ENCODE measurements at places on chromosomes 1 and 21. TPM values are rescaled to one million over a fixed set of nuclear protein-coding genes. Genes with fewer than 3 reads are reported as not detected.
A peak's percentile ranks its signal among the peaks of the same experiment; 100 is the strongest.

GRCh38 chr1:113279776-113280391, 110.4 kb upstream of the MAGI3 start:
- DNase-seq, result peak; percentile 6

DNA sequence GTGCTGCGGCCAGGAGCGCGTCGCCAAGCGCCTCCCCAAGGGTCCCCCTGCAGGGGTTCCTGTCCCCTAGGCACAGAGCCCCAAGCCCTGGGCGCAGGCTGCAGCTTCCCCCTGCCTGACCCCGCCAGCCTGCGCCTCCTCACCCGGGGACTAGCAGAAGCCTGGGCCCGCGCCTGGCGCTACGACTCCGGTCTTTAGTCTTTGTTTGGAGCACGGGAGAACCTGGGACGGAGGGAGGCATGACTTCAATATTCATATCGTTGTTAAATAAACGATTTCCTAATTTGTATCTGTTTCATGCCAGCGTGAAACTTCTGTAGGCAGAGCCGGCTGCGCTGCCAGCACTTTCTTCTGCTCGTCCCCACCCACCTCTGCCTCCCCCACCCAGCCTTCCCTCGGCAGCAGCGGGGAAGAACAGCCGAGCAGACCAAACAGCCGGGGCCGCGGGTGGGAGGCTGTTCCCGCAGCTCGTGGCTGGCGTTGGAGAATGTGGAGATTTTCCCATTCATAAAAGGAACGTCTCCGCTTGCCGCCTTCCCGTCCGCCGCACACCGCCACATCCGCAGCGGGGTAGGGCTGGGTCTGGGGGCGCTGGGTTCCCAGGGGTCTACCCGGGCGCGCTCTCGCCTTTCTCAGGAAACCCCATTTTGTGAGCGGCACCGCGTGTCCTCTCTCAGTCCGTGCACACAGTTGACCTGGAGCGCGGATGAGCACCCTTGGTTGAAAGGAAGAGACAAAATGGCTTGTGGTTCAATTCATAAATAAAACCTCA, 777 bp upstream of the TRIM67 start:
- DNase-seq, result no peak

DNA sequence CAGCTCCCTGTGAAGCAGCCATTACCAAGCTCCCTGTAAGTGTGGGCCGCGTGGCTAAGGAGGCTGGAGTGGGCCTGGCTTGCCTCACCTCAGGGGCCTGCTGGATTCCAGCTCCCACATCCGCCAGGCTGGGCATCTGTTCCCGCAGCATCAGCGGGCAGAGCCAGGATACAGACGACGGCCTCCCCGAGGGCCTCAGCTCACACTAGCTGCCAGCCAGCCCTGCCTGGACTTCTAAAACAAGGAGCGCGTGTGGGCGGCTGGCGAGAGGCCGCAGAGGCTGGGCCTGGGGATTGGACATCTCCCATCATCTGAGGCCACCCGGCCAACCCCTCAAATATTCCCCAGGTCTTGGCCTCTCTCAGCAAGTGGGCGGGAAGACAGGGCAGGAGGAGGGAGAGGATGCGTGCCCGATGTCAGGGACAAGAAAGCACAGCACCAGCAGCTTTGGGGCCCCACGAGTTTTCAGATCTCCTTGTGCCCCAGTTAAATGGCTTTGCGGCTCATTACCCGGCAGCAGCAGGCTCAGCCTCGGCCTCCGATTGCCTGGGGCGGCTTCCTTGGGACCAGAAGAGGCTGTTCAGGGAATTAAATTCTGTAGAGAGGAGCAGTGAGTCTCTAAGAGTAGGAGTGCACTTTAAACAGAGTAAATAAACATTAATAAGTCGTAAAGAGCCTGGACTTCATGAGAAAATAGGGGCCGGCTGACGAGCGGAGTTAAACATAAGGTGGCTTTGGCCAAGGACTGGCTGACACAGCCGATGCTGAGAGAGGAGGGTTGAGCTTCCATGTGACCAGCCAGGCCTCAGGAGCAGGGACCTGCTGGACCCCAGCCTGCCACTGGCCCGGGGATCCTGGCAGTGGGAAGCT, 208.9 kb upstream of the C1orf174 start:
- DNase-seq, result no peak

DNA sequence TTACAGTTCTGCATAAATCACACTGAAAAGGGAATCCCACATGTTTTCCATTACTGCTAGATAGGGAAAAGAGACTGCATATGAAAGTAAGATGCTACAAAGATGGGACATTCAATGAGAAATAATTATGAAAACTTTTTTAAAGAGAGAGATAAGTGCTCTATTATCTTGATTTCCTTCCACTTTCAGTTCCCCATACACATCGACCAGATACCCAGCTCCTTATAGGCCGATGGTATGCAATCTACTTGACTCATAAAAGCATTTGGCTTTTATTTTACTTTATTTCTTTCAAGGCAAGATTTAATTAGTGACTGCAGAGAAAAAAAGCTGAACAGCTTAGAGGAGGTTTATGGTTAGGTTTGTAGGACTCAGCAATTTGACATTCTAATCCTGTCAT, 13.1 kb downstream of the BRINP2 start:
- DNase-seq, result no peak

DNA sequence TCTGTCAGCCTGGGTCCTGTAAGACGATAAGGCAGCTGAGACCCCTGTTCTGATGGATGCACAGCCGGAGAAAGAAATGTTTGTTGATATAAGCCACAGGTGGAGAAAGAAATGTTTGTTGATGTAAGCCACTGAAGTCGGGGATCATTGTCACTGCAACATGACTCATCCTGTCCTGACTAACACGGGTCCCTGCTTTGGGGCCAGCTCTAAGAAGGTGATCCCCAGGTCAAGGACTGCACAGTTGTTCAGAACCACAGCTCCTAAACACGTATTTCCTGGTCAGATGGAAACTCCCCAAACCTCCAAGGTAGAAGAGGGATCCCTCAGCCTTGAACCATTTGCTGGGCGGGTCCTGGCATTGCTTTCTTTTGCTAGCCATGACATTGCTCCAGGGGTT, 86.4 kb upstream of the IGSF21 start:
- DNase-seq, result no peak

DNA sequence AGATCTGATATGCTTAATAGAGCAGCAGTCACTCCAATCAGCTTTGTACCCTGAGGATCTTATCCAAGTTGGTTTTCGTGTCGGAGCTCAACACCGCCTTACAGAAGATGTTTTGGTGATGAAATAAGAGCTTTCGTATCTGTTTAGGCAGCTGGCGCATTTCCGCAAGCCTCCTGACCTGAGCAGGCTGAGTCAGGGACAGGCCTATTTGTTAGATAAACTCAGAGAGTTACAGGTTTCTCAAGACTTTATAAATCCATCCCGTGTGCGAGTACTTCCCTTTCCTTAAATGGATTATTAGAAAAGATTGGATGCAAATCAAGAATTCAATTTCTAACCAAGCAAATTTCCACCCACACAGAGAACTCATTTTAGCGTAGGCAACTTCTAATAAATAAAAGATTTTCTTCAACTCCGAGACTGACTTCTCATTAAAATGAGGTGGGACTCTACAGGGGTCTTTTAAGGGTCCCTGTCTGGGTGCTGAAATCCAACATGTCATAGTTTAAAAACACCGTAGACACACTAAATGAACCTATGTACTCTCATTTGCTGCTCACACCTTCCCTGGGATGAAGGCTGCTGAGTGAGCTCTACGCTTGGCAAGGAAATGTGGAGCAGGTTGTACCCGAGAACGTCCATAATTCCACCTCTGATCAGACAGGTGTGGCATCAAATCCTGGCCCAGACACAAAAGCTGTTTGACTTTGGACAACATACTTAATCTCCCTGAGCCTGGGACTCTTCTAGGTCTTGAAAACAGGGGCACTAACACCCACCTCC, 106.9 kb upstream of the F3 start:
- peak; percentile 22 for DNase-seq

GRCh38 chr1:176989023-176989422, 175.5 kb downstream of the ASTN1 start:
- DNase-seq, result no peak

GRCh38 chr1:117832453-117832852, 97.0 kb downstream of the GDAP2 start:
- no peak for DNase-seq

GRCh38 chr1:198903203-198903602, 264.4 kb downstream of the PTPRC start:
- no peak for DNase-seq

CSF1 gene
- total RNA-seq, result 39.2 TPM

SLC16A4 gene
- total RNA-seq, result 173 TPM

IFI44L gene
- 10.8 TPM for total RNA-seq

PGLYRP3 gene
- not detected for total RNA-seq
